Activated gamma-delta T cell treated with anti-CD3 and anti-CD28 coated beads, Interleukin-2, amount 50 U/mL, for 16 hours (primary cell): ENCODE measurements at places on chromosomes 12 and 14.

DNA sequence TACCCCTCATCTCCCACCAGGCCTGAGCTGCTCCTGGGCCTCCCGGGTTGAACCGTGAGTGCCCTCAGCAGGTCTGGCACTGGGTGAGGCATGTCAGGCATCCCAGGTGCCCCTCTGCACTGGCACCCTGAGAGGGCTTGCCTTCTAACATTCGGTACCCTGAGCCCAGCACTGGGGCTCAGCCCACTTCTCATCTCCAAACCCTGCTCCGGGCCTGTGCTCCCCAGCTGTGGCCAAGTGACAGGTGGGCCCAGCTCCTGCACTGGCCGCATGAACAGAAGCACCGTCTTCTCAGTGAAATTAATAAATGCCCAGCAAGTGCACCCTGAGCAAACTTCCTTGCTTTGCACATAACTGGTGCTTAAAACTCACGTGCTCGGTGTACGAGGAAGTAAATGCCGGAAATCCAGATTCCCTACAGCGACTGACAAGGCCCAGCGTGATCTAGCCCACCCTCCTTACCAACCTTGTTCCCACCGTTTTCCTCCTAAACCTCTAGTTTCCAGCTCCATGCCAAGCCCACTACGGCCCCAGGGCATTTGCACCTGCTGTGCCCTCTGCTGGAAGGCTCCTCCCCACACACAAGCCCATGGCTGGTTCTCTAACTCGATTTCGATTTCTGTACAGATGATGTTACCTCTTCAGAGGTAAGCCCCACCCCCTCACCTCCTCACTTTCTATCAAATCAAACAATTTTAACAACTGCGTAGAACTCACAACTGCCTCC is 115.2 kb upstream of the NCOR2 start:
- no peak for DNase-seq

- no peak for DNase-seq
These were observed 155.8 kb downstream of the TPH2 start for GRCh38 chr12:72094490-72094889.

- DNase-seq, result no peak
These were observed 79.1 kb upstream of the BCL2L14 start for GRCh38 chr12:11991604-11992003.

DNA sequence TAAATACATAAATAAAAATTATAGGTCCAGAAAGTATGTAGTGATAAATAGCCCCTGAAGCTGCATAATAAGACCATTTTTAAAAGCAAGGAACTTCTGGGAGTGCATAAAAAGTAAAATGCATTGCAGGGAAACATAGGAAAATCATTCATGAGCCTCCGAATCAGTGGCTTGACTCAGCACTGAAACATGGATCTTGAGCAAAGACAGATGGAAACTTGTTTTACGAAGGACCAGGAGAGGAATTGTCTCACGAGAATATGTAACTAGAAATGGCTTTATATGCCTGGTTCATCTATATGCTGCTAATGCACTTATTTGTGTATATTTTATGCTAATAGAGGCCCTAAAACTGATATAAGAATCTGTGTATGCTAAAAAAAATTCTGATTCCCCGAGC is 14.7 kb downstream of the TMEM30B start:
- DNase-seq, result no peak

DNA sequence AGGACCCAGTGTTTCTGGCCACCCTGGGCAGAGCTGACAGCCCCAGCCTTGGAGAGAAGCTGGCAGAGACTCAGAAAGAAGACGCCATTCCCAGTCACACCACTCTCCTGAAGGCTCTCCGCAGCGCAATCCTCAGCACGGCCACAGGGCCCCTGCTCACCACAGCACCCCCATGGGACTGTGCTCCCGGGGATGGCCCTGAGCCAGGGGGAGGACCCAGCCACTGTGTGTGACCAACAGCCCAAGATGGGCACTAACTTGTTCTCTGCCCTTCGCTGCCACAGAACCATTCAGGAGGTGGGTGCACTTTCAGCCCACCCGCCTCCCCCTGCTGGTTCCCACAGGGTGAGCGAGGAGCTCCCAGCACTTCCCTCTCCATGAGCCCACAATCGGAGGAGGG is 57.1 kb downstream of the CCNK start:
- DNase-seq, result no peak

- no peak for DNase-seq
These were observed 20.9 kb downstream of the PUS7L start for GRCh38 chr12:43737646-43738045.

- no peak for DNase-seq
These were observed 2.1 kb downstream of the GLIPR1 start for GRCh38 chr12:75482646-75483045.

DNA sequence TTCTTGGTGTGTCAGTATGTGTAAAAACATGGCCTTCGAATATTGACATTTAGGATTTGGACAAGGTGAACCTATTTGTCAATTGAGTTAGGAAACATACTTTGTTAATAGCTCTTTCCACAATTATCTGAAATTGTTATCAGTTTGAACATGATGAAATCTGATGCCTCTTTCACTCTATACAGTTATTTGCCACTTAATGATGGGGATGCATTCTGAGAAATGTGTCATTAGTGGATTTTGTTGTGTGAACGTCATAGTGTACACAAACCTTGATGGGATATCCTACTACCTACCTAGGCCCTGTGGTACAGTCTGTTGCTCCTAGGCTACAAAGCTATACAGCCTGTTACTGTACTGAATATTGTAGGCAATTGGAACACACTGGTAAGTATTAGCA is 4.8 kb downstream of the TULP3 start:
- DNase-seq, result no peak

GRCh38 chr14:62097824-62098223 is 335.6 kb downstream of the SNAPC1 start:
- DNase-seq, result no peak

GRCh38 chr12:123271001-123271668 is 521 bp downstream of the CDK2AP1 start:
- peak; percentile 55 for DNase-seq

DNA sequence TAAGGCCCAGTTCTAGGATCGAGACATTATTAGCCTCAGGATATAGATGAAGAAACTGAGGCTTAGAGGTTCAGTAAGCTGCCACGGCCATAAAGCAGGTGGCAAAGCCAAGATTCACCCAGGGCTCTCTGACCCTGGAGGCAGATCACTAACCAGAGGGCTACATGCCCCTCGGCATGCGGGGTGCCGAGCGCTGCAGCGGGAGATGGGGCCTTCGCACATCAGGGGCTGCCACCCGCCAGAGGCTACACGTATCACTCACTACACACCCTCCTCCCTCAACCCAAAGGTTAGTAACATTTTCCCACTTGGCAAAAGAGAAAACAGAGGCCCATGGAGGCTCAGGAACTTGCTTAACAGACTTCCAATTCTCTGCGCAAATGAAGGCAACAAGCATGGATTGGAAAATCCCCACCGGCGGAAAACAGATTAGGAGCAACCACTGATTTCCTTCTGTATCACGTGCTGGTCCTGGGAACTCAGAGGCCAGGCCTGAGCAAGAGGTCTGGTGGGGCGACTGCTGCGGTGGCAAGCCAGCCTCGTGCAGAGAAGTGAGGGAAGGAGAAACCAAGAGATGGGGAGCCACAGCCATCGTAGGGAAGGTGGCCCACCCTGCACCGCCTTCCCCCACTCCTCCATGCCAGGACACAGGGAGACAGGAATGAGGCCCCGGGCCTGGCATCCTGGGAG is 6.0 kb downstream of the CCDC85C start:
- DNase-seq, result no peak

GRCh38 chr14:99946652-99947489 is 118.4 kb upstream of the EVL start:
- peak; percentile 43 for DNase-seq

- DNase-seq, result no peak
These were observed 159.5 kb downstream of the METTL25 start for GRCh38 chr12:82517808-82518207.

DNA sequence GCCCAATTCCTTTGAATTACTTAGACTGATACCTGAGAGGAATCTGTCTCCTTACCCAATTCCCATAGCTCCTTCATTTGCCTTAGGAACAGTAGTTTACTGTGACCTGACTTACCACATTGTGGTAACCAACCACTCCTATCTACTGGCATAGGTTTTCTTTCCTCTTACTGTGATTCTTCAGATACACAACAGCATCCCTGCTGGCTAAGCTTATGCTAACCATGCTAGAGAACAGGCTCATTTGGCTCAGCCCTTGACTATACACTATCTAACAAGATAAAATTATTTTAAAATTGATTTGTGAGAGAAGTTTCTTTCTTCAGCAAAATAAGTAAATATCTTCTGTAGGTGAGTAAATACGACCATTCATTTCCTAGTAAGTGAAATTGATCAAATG is 320.4 kb upstream of the DDHD1 start:
- no peak for DNase-seq

GRCh38 chr14:41950428-41951151 is 343.9 kb downstream of the LRFN5 start:
- no peak for DNase-seq

DNA sequence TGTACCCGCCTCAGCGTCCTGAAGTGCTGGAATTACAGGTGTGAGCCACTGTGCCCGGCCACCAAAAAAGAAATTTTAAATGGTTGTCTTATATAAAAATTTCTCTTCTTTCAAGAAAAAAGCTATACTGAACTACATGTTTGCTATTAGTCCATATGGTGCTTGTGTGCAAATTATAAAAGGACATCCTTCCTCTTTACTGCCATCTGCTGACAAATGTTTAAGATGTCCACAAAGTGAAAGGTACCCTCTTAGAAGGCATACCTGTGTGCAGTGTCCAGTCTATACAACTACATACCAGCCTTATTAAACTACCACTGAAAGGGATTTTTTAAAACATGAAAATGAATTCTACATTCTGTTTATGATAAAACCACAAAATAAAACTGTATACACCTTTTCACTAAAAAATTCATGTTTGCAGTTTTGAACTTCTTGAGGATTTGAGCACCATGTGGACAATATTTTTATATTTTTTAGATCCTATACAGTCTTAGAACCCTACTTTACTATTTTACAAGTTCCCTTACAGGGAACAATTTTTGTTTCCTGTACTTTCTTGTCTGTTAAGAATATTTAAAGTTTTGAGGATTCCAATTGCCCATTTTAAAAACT is 32.8 kb upstream of the TOMM20L start:
- no peak for DNase-seq

GRCh38 chr12:130452546-130452945 is 114.9 kb downstream of the PIWIL1 start:
- DNase-seq, result no peak

- no peak for DNase-seq
These were observed 116.2 kb downstream of the DIP2B start for GRCh38 chr12:50620978-50621360.

GRCh38 chr12:131923260-131923659 is 5.8 kb upstream of the PUS1 start:
- no peak for DNase-seq

DNA sequence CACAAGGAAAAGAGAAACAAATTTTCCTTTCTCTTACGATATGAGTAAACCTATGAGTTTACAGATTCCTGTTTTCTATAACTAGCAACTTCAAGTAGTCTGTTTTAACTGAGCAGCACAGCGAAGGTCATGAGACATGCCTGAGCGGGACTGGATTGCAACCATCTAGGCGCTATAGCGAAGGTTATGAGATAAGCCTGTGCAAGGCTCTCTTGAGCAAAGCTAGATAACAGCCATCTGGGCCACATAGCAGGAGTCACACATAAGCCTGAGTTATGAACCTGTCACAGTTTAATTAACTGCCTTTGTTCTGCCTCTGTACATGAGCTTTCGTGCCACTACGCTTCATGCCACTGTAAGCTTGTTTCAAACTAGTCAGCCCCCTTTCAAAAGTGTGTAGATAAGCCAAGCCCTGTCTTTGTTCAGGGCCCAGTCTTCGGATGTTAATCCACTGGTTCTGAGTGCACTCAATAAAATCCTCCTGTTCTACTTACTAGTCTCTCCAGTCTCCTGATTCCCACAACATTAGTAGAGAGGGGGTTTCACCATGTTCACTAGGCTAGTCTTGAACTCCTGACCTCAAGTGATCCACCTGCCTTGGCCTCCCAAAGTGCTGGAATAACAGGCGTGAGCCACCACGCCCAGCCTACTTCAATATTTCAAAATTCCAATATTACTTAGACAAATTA is 47.1 kb downstream of the SEC23A start:
- DNase-seq, result no peak

- DNase-seq, result no peak
These were observed 58.5 kb upstream of the PRICKLE1 start for GRCh38 chr12:42648061-42648460.

GRCh38 chr12:48156652-48157017 is 680 bp downstream of the ASB8 start:
- DNase-seq, result no peak

DNA sequence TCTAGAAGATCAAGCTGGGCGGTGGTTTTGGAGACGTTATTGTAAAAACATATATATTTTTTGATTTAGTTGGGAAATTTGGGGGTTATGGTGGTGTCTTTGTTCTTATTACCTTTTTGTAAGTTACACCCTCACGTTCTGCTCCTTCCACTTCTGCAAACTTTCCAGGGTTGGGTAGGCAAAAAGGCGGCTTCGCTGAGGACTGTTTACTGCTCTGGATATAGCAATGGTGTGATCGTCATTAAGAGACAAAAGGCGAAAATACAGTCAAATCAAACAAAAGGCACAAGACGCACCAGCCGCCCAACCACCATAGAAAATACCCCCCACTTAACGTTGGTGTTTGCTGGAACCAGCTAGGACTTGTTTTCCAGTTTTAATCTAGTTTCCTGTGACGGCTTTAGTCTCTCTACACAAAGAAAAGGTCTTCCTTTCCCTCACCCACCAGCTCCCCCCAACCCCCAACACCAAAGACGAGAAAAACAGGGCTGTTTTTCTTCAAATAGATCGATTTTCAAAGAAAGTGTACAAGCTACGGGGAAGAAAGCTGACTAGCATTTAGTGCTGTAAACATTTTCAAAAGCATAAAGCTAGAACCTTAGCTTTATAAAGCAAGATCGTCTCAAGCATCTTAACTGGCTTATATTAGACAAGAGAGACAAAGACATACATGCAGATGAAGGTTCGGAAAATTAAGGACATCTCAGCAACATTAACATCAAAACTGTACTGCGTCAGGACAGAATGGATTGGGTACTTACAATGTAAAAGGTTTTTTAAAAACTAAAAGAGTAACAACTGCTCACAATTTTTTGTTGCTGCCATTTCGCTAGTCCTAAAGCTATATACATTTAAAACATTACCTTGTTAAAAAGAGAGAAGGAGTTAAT is 2.0 kb upstream of the SETD1B start:
- no peak for DNase-seq

DNA sequence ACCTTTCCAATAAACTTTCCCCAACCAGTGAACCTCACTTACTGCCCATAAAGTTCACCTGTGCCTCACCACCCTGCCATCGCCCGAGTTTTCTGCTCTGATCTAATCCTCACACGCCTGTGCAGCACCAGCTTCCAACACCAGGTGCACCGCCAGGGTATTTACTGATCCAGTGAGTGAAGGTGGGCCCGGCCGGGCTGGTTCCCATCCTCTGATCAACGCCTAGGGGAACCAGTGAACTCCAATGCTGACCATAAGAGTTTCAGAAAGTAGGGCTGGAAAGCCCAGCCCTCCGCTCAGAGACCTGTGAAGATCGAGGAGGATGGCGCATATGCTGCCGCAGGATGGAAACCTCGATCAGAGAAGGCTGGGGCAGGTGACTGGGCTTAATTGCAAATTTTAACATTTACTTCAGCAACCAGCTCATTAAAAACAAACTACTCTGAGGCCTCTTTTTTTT is 685 bp upstream of the MYL6B start:
- DNase-seq, result peak; percentile 46

- no peak for DNase-seq
These were observed 105.2 kb upstream of the RPH3A start for GRCh38 chr12:112686373-112686772.
